Activated naive CD4-positive, alpha-beta T cell treated with Interleukin-2 at 50 U/mL for 16 hours (primary cell): ENCODE measurements at places on chromosomes 3 and 15.

- no peak for DNase-seq
These were observed 9.9 kb downstream of the CCR5 start for GRCh38 chr3:46380471-46381221.

- DNase-seq = no peak
These were observed 382.5 kb downstream of the TBC1D5 start for GRCh38 chr3:17359911-17360310.

DNA sequence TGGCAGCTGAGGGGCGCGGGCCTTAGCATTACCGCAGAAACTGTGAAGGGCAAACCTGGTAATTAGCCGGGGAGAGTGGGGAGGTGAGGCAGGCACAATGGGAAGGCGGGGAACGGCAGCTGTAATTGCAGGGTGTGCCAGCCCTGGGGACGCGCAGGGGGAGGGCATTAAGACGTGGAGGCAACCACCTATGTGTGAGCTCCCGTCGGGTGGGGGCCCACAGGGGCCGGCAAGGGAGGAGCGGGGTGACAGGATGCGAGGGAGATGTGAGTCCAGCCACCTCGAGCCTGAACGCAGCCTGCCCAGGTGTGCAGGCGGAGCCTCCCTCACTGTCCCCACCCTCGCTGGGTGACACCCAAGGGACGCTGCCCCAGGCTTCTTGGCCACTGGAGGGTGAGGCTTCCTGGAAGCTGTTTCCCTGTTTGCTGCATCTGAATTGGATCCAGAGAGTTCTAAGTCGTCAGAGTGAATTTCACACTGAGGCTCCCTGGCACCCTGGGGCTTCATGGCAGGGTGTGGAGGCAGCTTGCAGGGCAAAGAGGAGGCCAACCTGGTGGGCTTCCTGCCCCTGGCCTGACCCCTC, 130.6 kb upstream of the MEF2A start:
- peak; percentile 1 for DNase-seq

DNA sequence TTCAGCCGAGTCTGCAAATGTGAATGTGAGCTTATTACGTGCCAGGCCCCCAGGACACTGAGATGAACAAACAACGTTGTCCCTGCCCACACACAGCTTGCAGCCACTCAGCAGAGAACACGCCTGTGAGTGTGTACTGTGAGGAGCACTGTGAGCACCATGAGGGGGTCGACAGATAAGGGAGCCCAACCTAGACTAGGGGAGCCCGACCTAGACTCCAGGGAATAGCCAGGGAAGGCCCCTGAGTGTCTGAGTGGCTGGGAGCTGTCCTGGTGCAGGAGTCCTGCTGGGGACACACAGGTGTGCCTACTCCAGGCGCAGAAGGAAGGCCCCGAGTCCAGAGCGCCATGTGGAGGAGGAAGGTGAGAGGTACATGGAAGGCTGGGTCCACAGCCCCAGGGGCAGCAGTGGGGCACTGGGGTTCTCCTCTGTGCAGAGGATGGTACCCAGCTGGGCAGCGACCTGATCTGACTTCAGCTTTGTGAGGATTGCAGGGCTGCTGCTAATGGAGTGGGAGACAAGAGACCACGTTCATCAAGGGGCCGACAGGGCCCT, 36.5 kb downstream of the MGLL start:
- DNase-seq = no peak

DNA sequence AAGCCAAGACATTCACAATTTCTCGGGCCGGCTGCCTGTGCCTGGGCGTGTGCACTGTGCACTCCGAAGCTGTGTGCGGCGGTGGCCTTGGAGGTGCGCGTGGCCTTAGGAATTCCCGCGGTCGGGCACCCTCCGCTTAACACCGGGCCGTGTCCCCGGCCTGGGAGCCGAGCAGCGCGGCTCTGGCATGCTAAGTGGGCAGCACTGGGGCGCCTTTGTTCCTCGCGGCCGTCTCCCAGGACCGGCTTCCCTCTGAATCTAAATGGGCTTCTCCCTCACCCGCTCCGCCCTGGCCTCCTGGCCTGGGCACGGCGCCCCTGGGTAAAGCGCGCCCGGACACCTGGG, 498 bp upstream of the ARNT2 start:
- no peak for DNase-seq

- DNase-seq = no peak
These were observed 30.6 kb downstream of the CRTC3 start for GRCh38 chr15:90560229-90560776.

GRCh38 chr15:98425173-98425572, 223.2 kb upstream of the IGF1R start:
- DNase-seq = no peak

DNA sequence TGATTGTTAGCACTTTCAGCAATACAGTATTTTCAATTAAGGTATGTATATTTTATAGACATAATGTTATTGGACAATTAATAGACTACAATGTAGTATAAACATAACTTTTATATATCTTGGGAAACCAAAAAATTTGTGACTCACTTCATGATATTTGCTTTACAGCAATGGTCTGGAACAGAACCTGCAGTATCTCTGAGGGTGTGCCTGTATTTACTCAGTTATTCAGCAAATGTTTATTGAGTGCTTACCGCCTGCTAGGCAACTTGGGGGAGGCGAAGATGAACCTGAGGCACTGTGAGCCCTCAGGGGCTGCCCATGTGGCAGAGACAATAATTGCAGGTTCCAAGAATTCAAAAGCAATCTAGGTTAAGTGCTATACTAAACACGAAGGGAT, 144.8 kb downstream of the GABRB3 start:
- no peak for DNase-seq

DNA sequence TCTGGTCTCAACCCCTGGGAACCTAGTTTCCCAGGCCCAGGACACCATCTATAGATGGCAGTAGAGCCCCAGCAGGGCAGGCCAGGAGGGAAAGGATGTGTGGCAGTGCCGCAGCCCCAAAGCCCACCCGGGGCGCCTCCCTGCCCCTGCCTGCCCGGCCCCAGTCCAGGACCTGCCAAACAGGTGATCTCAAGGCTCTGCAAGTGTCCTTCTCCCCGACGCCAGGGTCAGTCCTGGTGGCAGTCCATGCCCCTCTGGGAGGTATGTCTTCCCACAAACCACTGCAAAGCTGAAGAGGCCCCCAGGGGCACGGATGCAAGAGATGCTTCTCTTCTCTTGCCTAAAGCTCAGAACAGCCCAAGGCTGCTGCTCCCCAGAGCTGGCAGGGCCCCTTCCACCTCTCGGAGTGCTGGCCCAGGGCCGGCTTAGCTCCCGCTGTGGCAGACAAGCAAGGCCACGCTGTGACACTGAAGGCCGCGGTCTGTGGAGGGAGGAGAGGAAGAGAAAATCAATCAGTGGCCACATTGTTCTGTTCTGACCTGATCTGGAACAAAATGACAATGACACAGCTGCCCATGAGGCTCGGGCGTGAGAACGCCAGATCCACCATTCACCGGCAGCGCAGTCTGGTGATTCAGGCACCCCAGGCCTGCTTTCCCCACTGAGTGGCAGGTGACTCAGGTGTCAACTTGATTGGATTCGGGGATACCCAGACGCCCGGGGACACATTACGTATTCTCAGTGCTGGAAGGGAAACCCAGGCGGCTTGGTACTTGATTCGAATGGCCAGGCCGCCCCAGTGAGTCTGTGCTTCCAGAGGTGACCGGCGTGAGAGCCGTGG, 34.0 kb downstream of the KLHL25 start:
- no peak for DNase-seq
